Stimulated activated CD4-positive, alpha-beta T cell treated with anti-CD3 and anti-CD28 coated beads, Interleukin-2, amount 100 ng/mL, for 4 hours (primary cell): ENCODE measurements at places on chromosomes 4 and X.

DNA sequence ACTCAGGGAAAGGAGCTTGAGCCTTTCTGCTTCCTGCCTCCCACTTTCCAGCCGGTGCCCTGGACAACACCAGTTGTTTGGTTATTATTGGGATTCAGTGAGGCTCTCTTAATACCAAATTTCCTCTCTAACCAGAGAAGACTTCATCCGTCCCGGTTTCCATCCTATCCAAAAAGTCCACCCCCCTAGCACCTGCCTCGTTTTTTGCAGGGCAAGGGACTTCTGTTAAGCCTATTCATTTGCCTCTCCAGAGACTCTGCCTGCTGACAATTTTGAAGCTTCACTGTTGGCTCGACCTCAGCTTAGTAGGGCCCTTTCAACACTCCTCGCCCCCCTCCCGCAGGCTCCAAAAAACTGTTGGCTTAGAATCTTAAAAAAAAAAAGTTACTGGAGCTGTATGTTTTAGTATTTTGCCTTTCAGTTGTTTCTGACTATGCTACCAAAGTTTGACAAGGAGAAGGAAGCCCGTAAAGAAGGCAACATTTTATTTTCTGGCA is 779 bp upstream of the PRSS12 start:
- no peak for DNase-seq

- DNase-seq: no peak
Observed at GRCh38 chrX:20438871-20439526, 172.3 kb upstream of the RPS6KA3 start.

GRCh38 chr4:184757810-184758209 is 23.9 kb upstream of the CENPU start:
- DNase-seq: no peak

DNA sequence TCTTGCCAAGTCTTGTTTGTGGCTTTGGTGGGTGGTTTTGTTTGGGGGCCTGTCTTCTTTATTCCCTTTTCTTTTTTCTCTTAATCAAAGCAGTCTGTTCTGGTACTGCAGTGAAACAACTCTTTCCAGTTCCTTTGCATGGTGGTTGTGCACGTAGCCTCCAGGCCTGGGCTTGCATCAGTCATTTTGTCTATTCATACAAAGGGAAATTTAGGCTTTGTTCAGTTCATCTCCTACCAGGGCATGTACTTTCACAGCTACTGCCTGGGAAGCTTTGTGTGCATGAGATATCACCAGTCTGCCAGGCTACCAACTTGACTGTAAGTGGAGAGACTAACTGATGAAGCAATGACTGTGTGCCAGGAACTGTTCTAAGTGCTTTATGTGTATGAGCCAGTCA is 8.5 kb downstream of the TRIM2 start:
- DNase-seq: no peak

DNA sequence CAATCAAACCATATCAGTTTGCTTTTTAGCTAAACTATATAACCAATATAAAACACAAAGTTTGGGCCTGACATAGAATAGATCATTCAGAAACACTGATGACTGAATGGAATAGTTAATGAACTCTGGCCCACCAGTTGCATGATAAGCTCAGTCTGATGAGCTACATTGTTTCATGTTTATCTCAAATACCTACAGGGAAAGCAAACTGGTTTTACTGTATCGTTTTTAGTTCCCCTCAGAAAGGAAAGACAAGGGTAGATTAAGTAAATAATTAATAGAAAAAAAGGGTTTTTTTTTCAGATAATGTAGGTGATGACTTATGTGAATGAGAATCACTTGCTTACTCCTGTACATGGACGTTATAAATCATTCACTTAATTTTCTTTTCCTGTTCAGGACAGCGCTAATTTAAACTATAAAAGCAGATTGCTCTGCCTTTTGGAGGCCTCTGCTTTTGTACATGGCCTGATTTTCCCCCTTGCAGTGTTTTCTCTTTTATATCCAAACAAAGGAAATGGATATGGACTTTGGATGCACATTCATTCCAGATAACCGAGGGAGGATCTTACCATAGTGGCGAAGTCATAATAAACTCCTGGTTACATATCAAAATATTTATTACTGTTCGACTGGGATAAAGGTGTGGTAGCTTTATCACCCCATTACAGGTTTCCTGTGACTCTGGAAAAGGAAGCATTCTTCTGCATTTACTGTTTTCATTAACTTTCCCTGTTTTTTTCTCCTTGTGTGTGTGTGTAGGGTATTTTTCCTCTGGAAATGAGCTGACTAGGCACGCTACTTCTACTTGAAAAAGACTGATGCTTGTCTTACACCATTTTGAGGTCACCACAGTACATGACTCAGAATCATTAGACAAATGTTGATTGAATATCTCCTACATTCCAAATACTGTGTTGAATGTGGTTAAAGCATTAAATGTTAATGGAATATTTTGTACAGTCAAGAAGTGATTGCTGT is 373.1 kb upstream of the HS3ST1 start:
- no peak for DNase-seq

DNA sequence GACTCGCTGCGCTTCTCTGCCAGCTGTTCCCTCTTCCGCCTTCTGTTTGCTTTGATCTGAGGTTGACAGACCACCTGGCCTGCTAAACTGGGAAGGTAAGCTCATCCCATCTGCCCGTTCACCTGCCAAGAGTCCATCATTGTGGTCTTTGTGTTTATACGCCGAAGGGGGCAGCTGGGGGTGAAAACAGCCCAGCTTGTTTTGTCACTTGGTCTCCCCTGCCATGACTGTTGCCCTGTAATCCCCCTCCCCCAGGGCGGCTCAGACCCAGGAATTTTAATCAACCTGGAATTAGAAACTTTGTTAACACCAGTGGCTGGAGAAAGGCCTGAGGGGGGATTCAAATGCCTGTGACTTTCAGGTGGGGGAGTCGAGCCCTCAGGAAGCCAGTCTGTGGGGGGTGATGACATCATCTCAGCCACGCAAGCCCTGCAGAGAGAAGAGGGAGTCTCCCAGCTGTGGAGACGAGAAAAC is 333.3 kb downstream of the BCOR start:
- DNase-seq: no peak

- DNase-seq: no peak
Observed at GRCh38 chr4:118981171-118981838, 92.7 kb downstream of the SYNPO2 start.

DNA sequence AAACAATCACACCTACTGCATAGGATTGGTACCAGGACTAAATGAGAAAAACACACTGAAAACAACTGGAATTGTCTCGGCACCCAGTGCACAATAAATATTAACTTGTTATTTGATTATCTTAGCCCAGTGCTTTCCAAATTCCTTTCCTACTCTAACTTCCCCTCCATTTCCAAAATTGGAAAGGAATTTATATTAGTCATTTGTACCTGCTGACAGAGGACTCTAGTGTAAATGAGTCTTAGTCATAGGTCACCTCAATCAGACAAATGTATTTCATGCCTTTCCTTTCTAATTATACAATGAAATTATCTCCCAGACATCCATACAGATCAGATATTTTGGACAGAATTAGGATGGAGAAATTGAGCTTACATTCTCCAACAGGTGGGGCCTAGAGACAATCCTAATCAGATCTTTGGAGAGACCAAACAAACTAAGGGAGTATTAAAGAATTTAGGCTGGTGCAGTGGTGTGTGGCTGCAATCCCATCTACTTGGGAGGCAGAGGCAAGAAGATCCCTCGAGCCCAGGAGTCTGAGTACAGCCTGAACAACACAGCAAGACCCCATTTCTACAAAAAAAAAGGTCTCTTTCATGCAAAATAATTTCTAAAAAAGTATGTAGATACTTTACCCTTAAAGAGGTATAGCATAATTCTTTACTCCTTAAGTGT is 10.1 kb downstream of the SH3D19 start:
- DNase-seq: no peak

GRCh38 chrX:74246524-74246923 is 57.5 kb upstream of the ZCCHC13 start:
- DNase-seq: no peak

DNA sequence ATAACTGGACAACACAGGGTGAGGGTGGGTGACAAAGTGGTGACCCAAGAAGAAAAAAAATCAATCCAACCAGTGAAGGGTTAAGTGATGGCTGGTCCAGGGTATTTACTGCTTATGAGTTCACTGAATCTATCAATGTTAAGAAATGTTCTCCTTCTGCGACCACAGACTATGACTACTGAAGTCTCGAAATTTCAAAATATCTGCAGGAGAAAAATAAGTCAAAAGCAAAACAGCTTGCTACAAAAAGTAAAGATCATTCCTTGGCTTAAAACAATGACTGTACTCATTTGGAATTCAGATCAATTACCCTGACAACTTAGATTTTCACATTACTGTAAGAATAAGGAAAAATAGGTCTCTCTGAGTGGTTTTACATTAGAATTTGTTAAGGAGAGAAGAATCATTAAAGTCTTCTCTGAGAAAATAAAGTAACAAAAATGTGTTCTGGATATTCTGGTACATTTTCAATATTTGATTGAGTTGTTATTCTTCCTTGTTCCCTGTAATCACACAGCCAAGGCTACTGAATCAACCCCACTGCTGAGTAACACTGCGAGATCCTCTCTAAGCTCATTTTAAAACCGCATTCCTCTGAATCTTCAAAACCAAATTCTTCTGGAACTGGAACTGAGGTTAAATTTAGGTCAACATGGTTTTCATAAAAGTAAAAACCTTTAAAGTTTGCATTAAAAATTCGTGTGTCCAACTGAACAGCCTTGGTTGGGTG is 22.7 kb downstream of the SMPX start:
- no peak for DNase-seq

DNA sequence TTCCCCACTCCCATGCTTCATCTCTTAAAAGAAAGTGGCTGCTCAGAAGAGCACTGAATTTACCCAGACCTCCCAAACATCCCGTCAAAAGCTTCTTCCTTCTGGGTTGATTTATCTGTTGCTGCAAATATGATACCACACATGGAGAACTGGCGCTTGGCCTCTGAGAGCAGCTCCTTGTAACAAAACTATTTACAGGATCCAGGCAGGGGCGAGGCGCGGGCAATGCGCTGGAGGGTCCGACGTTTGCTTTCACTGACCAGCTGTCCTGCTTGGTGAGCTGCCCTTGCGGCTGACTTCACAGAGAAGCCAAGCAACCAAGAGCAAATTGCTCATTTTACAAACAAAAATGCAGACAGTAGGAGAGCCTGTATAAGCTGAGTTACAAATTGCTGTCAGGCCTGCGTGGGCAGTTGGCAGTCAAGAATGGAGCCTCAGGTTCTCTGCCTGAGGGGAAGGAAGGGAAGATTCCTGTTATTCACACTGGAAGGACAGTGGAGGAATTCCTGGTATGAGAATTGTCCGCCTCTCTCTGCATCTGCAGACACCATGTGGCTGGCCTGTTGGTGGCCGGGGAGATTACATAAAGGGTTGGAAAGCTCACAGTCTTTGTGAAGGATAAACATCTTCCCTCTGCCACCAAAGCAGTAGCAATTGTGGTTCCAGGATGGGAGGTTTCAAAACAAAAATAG is 192.2 kb upstream of the LEF1 start:
- DNase-seq: no peak

DNA sequence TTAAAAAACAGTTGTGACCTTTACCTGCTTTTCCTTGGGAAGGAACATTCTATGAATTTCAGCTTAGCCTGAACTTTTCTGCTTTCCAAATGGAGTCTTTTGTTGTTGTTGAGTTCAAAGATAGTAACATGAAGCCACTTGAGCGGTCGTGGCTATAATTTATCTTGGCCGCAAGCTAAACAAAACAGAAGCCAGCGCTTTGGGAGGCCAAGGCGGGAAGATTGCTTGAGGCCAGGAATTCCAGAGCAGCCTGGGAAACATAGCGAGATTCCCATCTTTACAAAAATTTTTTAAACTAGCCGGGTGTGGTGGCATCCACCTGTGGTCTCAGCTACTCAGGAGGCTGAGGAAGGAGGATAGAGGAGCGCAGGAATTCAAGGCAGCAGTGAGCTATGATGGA is 29.9 kb downstream of the TKTL1 start:
- DNase-seq: no peak

DNA sequence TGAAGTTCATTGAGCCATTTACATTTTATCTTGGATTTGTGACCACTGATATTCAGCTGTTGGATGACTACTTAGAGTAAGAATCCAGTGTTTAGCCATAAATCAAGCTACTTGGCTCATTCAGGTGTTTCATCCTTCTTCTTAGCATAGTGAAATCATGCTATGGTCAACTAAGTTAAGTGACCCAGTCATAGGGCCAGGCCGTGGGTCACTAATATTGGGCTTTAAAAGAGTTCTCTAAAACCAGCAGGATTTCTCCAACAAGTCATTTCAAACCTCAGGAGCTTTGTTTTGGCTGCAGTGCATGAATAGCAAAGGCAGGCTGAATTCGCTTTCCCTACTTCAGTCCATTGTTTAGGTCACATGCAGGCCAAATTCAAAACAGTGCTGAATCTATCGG is 181.0 kb downstream of the MAML3 start:
- no peak for DNase-seq

- DNase-seq: no peak
Observed at GRCh38 chrX:151902813-151903591, 9.7 kb upstream of the MAGEA4 start.

GRCh38 chrX:42577936-42578470 is 200.0 kb downstream of the PPP1R2C start:
- DNase-seq: no peak

GRCh38 chr4:48195374-48195773 is 61.3 kb upstream of the TXK start:
- DNase-seq: no peak

GRCh38 chr4:23889391-23889790 is 456 bp downstream of the PPARGC1A start:
- no peak for DNase-seq

- DNase-seq: no peak
Observed at GRCh38 chrX:41922431-41923151, 763 bp downstream of the CASK start.

GRCh38 chrX:95346856-95347255 is 1337.8 kb upstream of the DIAPH2 start:
- DNase-seq: no peak

GRCh38 chrX:106484233-106484632 is 127.5 kb upstream of the RADX start:
- no peak for DNase-seq

DNA sequence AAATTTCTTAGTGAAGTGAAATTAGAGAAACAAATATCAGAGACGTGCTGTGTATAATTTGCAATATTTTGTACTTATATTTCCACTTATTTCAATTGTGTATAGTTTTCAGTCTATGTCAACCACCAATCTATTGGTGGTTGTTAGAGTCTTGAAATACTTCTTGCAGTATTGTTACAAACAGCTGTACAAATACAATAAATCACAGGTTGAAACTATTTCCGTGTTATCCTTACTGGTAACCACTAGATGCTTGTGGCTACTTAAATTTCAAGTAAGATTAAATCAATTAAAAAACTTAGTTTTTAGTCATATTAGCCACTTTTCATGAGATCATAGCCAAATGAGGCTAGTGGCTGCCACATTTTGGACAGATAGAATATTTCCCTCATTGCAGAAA is 520.5 kb downstream of the GBA3 start:
- no peak for DNase-seq

- no peak for DNase-seq
Observed at GRCh38 chr4:187414716-187415115, 580.9 kb upstream of the ZFP42 start.

GRCh38 chrX:110985470-110985869 is 110.5 kb upstream of the PAK3 start:
- DNase-seq: no peak

- no peak for DNase-seq
Observed at GRCh38 chrX:38278682-38279081, 48.6 kb downstream of the RPGR start.
